Fibroblast of skin of left biceps (primary cell): ENCODE measurements at places on chromosomes 5 and 9.

- no peak for DNase-seq
These were observed 131.2 kb upstream of the LPCAT1 start for GRCh38 chr5:1654786-1655495.

DNA sequence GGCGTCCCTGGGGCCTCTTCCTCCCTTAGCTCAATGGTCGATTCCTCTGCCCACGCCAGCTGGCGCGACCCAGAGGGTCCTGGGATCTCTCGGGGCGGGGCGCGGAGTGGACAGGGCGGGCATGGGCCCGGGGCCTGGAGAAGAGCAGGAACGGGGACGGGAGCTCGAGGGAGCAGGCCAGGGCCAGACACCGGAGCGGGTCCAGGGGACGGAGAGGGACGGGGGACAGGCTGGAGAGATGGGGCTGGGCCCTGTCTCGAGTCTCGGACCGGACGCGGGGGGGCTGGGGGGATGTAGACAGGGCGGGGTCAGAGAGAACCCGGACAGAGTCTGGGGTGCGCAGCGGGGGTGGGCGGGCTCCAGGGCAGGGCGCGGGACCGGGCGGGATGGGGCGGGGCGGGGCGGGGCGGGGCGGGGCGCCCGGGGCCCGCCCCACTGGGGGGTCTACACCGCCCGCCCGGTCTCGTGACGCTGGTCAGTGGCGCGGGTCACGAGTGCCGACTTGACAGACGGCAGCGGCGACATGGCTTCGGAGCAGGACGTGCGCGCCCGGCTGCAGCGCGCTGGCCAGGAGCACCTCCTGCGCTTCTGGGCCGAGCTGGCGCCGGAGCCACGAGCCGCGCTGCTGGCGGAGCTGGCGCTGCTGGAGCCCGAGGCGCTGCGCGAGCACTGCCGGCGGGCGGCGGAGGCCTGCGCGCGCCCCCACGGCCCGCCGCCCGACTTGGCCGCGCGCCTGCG is at the start of gene UAP1L1:
Gene UAP1L1 (plus strand): TSS at position 508 of the 738 bp plus-strand sequence. CDS start 16 bp downstream, at position 524.
- no peak for DNase-seq

DNA sequence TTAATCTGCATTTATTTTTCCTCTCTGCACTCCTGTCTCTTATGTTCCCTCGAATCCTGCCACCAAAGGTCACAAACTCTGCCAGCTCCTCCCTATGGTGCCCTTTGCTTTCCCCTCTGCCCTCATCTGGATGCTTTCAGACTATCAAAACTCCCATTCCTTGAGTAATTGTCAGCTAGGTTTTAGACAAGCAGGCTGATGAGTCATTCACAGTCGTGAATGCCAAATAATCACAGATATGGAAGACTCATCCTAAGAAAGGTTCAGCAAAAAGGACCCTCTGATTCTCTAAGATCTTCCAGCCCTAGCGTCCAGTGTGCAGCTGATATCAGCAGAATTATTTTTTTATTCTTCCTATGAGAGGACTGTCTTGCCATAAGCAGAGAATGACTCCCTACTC is 104.5 kb upstream of the NUDT12 start:
- DNase-seq: peak; percentile 12

- no peak for DNase-seq
These were observed 18.7 kb upstream of the DCAF12 start for GRCh38 chr9:34145165-34145564.

GRCh38 chr5:53913941-53914340 is 353.5 kb downstream of the NDUFS4 start:
- no peak for DNase-seq

DNA sequence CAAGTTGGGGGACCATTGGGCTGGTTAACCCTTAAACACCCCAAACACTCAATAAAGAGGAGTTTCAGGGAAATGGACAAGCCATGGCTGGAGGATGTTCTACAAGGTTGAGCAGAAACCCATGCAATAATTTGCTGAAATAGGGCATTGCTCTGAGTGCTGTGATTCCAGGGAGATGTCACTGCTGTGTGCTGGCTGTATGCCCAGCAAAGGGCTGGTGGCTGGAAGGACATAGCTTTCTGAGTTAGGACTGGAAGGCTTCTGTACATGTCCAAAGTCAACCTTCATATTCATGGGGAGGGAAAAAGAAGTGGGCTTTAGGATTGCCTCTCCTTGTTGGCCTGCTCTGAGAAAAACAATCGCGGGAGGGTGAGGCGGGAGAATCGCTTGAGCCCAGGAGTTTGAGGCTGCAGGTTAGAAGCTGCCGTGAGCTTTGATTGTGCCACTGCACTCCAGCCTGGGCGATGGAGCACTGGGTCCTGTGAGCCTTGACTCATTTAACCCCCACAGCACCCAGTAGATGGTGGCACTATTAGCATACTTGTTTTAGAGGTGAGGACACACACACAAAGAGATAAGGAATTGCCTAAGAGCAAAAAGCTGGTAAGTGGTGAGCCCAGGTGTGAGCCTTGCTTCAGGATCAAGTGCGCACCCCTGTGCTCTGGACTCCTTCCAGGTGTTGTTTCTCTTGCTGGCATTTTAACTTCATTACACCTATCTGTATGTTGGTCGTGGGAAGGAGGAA is 20.4 kb downstream of the IL12B start:
- DNase-seq: no peak

- no peak for DNase-seq
These were observed 39.6 kb upstream of the ANKRD55 start for GRCh38 chr5:56272765-56273164.

GRCh38 chr9:27350382-27350976 is 53.5 kb upstream of the EQTN start:
- DNase-seq: no peak

GRCh38 chr5:141992349-141992963 is 20.4 kb downstream of the GNPDA1 start:
- peak; percentile 17 for DNase-seq

- DNase-seq: no peak
These were observed 5.3 kb upstream of the UBLCP1 start for GRCh38 chr5:159257629-159258283.

- DNase-seq: no peak
These were observed 21.5 kb upstream of the UBAC1 start for GRCh38 chr9:135982499-135983207.

GRCh38 chr5:150639751-150640150 is 709 bp upstream of the SYNPO start:
- DNase-seq: no peak

DNA sequence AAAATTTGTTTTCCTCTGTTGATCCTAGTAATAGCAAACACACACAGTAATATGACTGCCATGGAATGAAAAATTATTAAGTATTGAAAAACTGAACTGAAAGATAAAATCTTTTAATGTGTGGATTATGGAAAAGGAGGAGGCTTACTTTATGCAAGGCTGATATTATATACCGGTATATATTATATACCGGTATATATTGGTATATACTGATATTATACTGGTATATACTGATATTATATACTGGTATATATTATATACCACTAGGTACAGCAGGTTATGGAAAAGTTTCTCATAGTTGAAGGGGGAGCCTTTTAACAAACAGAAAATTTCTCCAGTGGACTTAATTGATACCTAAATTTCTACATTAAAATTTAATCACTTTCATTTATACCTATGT is 181.4 kb downstream of the SH3GL2 start:
- DNase-seq: no peak

- DNase-seq: no peak
These were observed 22.4 kb upstream of the SPINK14 start for GRCh38 chr5:148145916-148146315.

DNA sequence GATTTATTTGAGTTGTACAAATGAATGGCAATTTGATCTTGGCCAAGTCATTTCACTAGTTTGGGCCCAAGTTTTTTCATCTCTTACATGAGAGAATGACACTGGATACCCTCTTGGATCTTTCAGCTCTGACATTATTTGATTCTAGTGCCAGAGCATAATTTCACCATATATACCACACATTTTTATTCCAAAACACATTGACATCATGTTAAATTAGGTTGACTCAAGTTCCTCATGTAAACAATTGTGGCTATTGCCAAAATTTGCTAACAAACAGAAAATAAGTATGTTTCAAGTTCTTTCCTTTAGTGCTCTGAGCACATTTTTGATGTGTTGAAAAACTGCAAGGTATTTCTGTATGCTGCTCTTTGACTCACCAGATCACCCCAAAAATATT is 375.8 kb downstream of the ZNF608 start:
- no peak for DNase-seq

GRCh38 chr5:152638996-152639552 is 234.0 kb upstream of the NMUR2 start:
- DNase-seq: no peak

DNA sequence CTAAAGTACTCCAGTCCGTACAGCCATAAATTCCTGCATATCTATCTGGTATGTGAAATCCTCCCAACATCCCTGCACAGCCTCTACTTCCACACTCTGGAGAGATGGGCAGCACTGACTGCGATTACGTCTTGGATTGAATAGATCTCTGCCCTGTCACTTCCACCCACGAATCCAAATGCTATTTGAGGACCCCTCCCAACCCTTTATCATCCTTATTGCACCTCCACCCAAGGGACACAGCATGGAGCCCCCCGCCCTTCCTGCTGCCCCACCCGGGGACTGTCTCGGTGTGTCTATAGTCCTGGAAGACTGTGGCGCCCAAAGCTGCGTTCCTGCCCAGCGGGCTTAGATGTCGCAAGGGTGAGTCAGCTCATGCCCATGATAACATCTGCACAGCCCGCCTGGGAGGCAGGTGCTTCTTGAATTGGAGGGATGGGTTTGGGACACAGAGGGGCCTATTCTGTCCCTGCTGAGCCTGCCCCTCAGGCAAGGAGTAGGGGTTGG is 105.7 kb upstream of the HAND1 start:
- no peak for DNase-seq

DNA sequence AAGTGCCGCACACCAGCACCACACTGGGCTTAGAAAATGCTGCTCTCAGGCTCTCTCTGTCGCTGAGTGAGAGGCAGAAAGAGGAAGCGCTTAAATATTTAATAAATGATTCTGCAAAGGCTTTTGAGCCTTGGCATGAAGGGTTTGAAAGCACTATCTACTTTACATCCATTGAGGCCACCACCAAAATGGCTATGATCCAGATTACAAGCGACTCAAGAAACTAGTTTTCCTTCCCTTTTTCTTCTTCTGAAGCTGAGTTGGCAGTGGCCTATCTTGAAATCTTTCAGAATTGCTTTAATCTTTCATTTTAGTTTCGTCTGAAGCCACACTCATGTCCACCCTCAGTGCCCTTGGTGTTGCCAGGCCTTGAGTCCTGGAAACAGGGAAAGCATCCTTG is 59.5 kb downstream of the EBF1 start:
- no peak for DNase-seq

- no peak for DNase-seq
These were observed 215.4 kb upstream of the CTNND2 start for GRCh38 chr5:12119657-12120056.

GRCh38 chr5:170327168-170327567 is 29.6 kb upstream of the LCP2 start:
- DNase-seq: no peak

- no peak for DNase-seq
These were observed 26.9 kb downstream of the CNOT6 start for GRCh38 chr5:180521101-180521500.

GRCh38 chr9:109967651-109968642 is 187.9 kb downstream of the PALM2AKAP2 start:
- no peak for DNase-seq

DNA sequence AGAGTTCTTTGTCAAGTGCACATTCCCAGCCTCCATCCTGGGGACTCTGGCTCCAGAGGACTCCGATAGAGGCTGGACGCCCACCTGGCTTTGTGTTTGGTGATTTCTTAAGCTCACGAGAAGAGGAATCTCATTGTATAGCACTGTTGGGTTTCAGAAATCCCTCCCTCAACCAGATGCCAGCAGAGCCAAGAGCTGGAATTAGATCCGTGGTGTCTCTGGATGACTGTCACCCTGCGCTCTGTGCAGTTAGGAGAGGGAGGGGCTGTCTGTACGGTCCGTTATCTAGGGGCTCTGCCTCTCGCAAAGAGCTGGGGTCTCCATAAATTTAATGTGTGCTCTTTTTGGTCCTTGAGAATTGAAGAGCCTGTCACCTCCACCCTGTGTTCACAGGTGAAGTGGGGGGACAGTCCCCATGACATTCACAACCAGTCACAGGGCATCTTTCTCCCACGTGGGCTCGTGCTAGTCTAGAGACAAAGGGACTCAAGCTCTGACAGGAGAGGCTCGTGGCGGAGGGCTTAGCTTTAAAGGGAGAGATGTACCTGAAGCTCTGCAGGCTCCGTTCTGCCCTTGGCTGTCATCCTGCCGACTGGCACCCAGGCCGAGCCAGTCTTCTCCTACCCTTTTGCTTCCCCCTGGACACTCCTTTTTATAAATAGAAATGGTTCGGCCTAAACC is 41.4 kb downstream of the FAM78A start:
- no peak for DNase-seq

- no peak for DNase-seq
These were observed 1844.3 kb downstream of the MAT2B start for GRCh38 chr5:165349735-165350134.

DNA sequence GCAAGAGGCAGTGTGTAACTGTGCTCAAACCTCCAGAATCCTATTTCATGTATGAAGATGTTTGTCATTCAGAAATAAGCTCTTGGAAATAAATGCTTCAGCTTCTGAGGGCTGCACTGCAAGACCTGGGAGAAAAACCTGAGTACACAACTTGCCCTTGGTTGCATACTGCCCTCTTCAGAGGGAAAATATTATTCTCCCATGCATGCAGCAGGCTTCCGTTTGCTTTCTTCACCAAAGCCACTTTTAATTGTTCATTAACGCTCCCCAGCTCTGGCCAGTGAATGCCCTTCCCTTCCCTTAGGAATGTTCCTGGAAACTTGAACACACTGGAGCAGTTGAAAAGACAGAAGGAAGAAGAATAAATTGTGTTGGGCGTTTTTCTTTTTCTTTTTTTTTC is 2.5 kb upstream of the WHRN start:
- DNase-seq: no peak
